Caki2 (cell line): ENCODE measurements at places on chromosomes 1 and 21. TPM values are rescaled to one million over a fixed set of nuclear protein-coding genes. Genes with fewer than 3 reads are reported as not detected.

GRCh38 chr1:63087966-63088365, 234.4 kb upstream of the FOXD3 start:
- no peak for DNase-seq

- DNase-seq = no peak
Measured at GRCh38 chr1:37177230-37177864, 143.0 kb upstream of the GRIK3 start.

Gene OR2L3
- not detected in 2 replicates for total RNA-seq

Gene CYP4A22
- total RNA-seq = not detected in 2 replicates

- DNase-seq = no peak
Measured at GRCh38 chr1:5491207-5491904, 500.9 kb downstream of the NPHP4 start.

Gene TMEM240
- not detected in 2 replicates for total RNA-seq

GRCh38 chr1:192284927-192285326, 31.9 kb upstream of the RGS21 start:
- no peak for DNase-seq

DNA sequence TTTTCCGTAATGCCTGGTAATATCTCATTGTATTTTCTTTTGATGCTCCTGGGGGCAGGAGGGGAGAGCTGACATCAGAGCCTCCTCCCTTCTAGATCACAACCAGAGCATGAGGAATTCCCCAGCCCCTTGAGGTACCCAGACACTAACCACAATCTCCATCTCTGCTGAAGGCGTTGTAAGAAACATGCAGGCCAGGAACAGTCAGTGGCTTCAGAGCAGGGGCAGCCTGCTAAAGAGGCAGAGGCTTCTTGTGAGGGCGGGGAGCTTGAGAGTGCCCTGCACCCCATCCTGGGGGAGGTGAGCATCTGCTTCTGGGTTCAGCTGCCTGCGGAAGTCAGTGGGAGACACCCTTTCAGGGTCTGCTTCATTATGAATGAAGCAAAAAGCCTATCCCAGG, 19.0 kb downstream of the MAPKAPK2 start:
- no peak for DNase-seq
